ENCODE measurements at places on chromosomes 3 and 15.

- DNase-seq = no peak
Observed at GRCh38 chr3:184874709-184875644, 63.0 kb downstream of the VPS8 start.

DNA sequence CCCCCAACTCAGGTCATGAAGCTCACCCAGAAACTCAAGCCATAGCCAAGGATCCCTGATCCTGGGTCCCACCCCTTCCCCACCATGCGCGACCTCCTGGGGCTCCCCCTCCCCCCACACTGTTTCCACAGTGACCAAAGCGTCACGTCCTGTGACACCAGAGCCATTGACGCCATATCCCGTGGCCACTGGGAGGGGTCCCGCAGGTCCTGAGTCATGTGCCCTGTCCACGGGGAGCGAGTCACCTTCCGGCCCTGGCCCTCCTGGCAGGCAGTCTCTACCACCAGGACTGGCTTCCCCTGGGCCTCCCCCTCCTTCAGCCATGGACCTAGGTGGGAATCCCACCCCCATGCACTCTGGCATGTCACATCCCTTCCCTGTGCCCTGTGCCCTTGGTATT, 15.6 kb downstream of the SEMA3F start:
- DNase-seq = peak; percentile 87

GRCh38 chr3:69359339-69359893, 26.5 kb downstream of the FRMD4B start:
- DNase-seq = no peak

DNA sequence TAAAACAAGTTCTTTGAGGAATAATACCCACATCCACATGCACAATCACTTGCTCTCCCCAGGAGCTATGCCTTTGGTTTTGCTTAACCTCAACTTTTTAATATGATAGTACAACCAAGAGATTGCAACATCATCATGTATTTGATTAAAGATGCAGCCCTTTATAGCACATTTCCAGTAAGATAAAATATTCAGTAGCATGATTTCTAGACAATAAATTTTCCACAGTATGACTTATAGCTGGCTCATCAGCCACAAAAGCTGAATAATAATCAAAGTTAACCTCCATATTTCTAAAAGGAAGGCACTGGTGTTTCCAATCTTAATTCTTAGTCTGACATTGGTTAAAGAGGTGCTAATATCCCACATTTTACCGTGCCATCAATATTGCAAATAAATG, 622.5 kb downstream of the TBL1XR1 start:
- DNase-seq = no peak

- no peak for DNase-seq
Observed at GRCh38 chr3:166177130-166177529, 339.9 kb upstream of the BCHE start.
